ENCODE measurements at places on chromosomes 1 and 21.

- DNase-seq, result no peak
Observed at GRCh38 chr21:34732388-34732821, 63.6 kb downstream of the CLIC6 start.

DNA sequence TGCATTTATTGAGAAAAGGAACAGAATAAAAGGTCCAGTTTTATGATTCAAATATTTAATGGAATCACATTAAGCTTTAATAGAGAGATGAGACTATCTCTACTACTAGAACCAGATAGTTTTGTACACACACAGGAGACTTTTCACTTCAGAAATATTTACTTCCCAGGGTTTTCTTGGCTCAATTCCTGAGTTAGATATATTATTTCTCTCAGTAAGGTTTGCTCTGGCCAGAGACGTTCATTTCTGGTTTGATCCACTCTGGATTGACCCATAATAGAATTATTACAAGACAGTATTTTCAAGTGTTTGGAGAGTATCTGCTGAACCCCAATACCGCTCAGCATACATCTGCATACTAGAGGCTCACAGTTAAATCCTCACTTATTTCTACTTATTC is 1.3 kb upstream of the RCOR3 start:
- no peak for DNase-seq

DNA sequence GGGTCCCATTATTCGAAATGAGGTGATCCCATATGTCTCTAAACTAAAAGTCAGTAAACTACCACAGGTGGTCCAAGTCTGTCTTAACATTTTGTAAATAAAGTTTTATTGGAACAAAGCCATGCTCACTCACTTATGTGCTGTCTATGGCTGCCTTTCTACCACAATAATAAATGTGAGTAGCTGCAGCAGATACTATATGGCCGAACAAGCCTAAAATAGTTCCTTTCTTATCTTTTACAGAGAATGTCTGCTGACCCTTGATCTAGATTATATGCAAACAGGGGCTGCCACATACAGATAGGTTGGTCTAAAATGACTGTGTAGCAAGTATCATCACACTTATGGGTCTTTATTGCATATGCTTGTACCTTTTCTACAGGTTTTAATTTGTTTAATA is 140.0 kb downstream of the VAV3 start:
- no peak for DNase-seq

DNA sequence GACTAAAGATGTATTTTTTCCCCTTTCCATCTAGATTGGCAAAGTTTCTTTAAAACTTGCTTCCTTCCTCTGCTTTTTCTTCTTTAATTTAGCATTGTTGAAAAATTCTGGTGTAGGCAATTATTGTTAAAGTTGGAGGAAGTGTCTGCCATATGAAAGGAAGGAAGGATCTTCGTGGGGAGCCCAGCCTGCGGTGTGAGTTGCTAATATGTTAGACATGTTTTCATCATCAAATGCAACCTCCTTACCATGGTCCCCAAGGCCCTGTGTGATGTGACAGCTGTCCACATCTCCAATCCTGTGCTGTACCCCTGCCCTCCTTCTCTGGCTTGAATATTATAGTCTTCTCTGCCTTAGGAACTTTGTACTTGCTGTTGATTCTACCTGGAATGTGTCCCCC is 81.0 kb upstream of the ZBTB18 start:
- no peak for DNase-seq

DNA sequence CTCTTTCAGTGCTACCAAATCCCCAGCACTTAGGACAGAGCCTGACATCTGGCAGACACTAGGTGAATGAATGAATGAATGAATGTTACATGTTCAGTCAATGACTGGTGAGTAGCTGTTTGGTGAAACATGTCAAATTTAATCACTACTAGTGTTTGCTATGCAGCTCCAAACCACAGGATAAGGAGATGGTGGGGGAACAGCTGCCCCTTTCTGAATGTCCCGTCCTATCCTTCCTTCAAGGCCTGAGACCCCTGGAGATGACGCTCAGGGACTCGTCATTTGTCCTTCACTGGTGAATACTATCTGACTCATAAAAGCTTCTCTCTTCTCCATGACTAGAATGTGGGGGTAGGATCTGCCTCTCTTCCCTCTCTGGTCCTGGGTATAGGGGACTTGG is 175.4 kb downstream of the HIVEP3 start:
- DNase-seq, result no peak

DNA sequence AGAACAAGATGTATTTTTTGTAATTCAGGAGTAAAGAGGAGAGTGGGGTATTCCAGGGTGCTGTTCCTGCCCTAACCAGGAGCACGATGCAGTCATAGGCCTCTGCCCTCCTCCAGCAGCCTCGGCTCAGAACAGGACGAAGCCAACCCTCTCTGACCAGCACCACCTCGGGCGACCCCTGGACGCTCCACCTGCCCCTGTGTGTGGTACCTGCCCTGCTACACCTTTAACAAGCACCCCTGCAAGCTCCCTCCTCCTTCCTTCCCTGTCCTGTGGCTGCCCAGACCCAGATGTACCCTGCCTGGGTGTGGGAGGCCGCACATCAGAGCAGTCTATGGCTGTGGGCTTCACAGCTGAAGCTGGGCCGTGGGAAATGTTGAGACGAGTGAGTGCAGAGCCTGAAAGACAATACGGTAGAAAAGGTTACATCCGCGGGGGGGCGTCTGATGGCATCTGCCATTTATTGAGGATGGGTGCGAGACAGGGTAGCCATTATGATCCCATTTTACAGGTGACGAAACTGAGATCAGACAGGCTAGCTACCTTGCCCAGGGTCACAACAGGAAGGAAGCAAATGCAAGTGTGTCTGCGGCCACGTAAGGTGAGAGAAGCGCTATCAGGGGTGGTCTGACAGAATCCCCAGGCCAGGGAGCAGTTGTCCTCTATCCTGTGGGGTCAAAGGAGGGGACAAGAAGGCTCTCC is 4.6 kb downstream of the ERG start:
- no peak for DNase-seq
